ENCODE measurements at places on chromosomes 7 and 10.

GRCh38 chr10:88987243-88987725, 3.3 kb upstream of the FAS start:
- no peak for DNase-seq

- no peak for DNase-seq
Measured at GRCh38 chr10:117518246-117518645, 24.3 kb upstream of the EMX2 start.

- no peak for DNase-seq
Measured at GRCh38 chr7:152313831-152314604, 121.8 kb downstream of the KMT2C start.

GRCh38 chr10:128173386-128173785, 47.2 kb upstream of the MKI67 start:
- no peak for DNase-seq

- no peak for DNase-seq
Measured at GRCh38 chr10:72735288-72735936, 43.5 kb downstream of the MCU start.

- DNase-seq: no peak
Measured at GRCh38 chr10:99325281-99325680, 3.9 kb upstream of the CNNM1 start.

GRCh38 chr10:22874189-22874854, 53.5 kb upstream of the ARMC3 start:
- no peak for DNase-seq

DNA sequence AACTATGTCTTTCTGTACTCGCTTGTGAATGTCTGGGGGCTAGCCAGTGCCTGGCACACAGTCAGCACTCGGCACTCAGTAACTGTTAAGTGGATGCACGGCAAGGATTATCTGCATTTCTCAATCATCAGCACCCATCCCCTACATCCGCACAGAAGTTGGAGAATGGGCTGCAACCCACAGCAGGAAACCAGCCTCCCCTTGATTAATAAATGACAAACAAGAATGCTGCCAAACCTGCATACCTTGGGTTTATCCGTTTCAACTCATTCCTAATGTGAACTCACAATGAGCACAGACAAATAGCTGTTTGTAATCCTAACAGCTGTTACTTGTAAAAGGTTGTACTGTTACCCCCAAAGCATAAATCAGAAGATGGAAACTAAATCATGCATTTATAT, 28.9 kb downstream of the PPP1R3C start:
- no peak for DNase-seq

DNA sequence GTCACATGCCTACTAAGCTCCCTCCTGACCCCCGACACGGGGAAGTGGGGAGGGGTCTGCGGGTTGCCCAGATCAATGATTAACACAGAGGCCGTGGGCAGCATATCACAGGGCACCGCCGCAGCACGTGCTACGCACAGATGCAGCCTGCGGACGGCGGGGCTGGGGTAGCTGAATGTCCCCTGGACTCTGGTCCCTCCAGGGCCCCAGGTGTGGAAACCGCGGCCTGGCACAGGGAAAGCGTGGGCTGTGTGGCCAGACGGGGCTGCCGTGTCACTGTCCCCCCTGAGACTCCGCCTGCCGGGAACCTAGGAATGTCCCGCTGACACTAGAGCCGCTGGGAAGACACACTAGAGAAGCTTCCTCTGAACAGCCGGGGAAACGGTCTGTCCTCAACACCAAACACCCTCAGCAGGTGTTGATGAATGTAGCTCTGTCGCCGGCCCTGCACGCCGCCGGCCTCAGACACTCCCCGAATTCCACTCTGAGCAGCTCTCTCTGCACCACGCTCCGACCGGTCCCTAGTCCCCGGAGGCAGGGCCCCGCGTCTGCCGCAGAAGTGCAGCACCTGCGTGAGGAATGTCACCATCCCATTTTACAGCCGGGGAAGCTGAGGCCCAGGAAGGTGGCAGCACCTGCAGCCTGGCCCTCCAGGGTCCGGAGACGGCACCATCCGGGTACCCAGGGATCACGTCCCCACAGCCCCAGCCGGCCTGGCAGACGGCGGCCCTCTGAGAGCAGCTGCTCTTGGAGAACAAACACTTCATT, 33.4 kb upstream of the PDGFA start:
- DNase-seq: no peak

DNA sequence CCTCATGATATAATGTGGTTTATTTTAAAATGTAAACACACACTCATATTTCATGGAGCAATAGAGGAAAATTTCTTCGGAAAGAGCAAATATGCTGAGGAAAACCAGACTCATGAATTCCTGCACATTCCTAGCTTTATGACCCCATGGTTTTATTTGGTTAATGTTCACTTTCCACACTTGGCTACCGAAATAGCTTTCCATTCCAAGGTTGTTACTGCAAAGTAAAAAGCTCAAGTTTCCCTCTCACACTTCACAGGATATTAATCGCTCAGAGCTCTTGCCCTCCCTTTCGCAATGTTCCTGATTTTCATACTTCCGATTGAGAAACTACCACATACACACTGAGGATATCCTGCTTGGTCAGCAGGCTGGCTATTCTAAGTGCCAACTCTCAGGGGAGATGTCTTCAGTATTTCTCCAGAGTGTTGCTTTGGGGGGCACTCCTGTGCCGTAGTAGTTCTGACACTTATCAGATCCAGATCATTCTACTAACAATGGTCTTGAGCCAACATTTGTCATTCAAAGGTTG, 77.5 kb upstream of the STEAP1B start:
- DNase-seq: no peak
